ENCODE measurements at places on chromosomes 16 and 17.
A peak's percentile ranks its signal among the peaks of the same experiment; 100 is the strongest.

GRCh38 chr16:81987706-81988105 is 23.6 kb downstream of the SDR42E1 start:
- DNase-seq: no peak

- no peak for DNase-seq
Observed at GRCh38 chr17:28252436-28252835, 66.6 kb upstream of the TMEM97 start.

DNA sequence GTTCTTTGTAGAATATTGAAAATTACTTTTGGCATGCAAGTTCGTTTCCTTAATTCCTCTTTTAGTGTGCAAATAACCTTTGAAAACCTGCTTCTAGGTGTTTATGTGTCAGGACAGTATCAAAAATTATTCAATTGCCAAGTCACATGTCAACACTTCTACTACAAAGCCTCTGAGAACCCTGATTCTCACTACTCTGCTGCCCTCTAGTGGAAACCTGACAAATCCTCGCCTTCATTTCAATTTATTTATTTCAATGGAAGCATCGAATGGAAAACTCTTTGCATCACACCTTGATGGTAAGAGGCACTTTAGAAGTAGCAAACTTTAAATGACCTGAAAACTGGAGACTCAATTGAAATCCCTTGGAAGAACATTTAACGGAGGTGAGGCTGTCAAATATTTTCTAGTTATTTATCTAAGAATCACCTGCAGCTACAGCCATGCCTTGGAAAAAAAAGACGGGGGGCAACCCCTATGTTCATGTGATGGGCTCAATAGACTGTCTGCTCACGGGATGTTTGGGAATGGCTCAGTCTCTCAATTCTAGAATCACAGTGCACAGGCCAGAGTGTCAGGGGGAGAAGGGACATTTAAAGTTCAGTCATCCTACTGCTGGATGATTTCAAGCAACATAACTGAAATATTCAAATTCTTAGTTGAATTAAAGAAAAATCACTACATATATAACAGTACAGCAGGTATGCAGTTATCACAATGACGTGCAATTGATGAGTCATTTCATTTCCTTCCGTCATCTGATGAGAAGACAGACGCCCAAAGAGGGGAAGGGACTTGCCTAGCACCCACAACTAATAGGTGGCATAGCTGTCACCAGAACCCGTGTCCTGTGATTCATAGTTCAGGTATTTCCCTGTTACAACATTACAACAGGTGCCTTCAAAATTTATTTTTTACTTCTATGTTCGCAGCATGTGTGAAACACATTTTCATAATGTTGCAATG is 563.9 kb downstream of the TOX3 start:
- DNase-seq: no peak

DNA sequence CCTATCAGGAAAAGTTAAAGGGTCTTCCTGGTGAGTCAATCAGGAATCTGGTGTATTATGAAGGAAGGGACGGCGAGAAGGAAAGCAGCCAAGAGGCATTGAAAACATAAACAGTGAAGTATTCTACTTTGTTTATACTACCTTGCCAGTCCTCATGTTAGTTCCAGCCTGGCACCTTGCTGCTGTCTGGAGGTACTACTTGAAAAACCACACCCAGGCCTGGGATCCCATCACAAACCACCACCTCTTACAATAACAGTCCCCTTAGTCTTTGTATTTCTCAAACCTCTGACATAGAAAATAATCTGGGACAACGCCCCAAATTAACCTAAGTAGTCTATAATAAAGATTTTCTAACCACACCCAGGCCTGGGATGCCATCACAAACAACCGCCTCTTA is 676.7 kb upstream of the SOX9 start:
- no peak for DNase-seq

- no peak for DNase-seq
Observed at GRCh38 chr16:58499615-58500351, at the start of gene NDRG4. Gene NDRG4, plus strand, starts transcription at chr16:58500143. Its CDS starts 106 bp downstream, at chr16:58500249.

DNA sequence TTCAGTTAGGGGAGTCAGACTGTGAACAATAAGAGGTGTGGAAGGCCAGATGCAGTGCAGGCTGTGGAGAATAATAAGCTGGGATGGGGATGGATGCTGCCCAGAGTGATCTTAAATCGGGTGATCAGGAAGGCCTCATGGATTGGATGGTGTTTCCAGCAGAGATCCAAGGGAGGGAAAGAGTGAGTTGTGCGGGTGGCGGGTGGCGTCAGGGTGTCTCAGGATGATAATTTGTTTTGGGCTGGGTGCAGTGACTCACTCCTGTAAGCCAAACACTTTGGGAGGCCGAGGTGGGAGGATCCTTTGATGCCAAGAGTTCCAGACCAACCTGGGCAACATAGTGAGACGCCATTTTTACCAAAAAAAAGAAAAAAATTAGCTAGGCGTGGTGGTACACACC is 7.9 kb downstream of the CLUAP1 start:
- DNase-seq: no peak

DNA sequence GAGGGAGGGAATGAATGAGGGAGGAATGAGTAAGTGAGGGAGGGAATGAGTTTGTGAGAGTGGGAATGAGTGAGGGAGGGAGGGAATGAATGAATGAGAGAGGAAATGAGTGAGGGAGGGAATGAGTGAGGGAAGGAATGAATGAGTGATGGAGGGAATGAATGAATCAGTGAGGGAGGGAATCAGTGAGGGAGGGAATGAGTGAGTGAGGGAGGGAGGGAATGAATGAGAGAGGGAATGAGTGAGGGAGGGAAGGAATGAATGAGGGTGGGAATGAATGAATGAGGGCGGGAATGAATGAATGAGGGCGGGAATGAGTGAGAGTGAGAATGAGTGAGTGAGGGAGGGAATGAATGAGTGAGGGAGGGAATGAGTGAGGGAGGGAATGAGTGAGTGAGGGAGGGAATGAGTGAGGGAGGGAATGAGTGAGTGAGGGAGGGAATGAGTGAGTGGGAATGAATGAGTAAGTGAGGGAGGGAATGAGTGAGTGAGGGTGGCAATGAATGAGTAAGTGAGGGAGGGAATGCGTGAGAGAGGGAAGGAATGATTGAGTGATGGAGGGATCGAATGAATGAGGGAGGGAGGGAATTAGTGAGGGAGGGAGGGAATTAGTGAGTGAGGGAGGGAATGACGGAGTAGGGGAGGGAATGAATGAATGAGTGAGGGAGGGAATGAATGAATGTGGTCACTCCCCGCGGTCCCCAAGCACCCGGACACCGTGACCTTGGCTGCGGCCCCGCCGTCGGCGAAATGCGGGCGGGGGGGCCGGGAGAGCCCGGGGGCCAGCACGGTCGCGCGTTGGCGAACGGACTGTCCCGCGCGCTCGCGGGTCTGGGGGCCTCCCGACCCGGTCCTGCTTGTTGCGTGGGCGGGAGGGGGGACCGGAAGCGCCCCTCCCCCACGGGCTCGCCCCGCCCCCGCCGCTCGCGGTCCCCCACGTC is 1.1 kb upstream of the UBE2I start:
- peak; percentile 70 for DNase-seq

- DNase-seq: no peak
Observed at GRCh38 chr17:64635647-64636305, 26.3 kb downstream of the SMURF2 start.

GRCh38 chr17:17682293-17682736 is 1.1 kb downstream of the RAI1 start:
- DNase-seq: no peak

DNA sequence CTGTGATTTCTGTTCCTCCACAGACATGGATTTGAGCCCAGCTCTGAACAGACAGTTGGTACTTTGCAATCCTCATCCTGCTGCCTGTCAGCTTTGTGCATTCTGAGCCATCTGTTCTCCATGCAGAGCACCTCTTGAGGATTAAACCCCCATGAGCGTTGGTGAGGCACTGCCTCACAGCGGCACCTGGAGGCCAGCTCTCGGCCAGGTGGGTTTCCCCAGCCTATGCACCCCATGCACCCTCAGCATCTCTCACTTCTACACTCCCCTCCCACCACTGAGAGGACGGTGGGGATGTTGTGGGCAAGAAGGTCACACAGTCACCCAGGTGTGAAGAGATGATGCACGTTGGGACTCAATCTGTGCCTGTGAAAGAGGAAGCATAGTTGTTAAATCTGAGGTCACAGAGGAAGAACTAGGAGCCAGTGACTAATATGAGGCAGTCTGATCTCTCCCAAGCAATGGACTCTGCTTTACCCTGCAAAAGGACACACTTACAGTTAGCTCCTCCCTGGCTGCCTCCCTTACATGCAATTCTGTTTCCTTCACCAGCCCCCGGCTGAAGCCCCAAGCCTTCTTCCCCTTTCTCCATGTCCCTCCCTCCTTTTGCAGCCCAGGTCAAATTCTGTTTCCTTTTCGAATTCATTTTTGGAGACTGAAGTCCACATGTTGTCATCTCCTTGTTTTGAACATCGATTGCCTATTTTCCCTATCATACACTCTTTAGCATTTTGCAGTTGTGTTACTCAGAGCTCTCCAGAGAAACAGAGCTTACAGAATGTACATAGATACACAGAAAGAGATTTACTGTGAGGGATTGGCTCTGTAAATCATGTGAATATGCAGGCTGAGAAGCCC is 58.5 kb downstream of the HS3ST3B1 start:
- DNase-seq: peak; percentile 83

DNA sequence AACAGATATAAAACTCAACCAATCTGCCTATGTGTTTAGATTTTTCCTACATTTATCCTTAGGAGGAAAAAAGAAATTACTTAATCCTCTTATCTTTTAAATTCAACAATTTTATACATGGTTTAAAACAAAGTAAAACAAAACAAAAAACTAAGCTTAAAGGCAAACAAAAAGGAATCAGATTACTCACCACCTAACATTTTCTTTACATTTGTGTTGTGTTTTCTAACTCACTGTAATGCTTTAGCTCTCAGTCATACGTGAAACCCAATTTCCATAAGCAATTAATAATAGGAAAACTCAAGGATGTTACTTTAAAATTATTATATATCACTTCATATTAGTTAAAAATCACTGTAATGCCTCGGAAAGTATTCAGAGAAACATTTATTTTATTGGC is 6.7 kb upstream of the IRX5 start:
- no peak for DNase-seq

DNA sequence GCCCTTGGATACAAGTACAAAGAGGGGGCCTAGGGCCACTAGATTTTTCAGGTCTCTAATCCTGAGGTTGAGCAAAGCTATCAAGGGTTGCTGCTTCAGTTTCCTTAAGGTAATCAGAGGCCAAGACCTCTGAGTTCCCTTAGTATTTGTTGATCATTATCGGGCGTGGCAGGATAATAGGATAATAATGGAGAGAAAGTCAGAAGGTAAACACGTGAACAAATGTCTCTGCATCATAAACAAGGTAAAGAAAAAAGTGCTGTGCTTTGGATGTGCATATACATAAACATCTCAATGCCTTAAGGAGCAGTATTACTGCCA is 41.5 kb upstream of the YPEL2 start:
- DNase-seq: no peak

GRCh38 chr17:4898351-4898750 is 985 bp upstream of the C17orf107 start:
- DNase-seq: no peak

- DNase-seq: no peak
Observed at GRCh38 chr16:57815987-57816745, 13.9 kb upstream of the KIFC3 start.

DNA sequence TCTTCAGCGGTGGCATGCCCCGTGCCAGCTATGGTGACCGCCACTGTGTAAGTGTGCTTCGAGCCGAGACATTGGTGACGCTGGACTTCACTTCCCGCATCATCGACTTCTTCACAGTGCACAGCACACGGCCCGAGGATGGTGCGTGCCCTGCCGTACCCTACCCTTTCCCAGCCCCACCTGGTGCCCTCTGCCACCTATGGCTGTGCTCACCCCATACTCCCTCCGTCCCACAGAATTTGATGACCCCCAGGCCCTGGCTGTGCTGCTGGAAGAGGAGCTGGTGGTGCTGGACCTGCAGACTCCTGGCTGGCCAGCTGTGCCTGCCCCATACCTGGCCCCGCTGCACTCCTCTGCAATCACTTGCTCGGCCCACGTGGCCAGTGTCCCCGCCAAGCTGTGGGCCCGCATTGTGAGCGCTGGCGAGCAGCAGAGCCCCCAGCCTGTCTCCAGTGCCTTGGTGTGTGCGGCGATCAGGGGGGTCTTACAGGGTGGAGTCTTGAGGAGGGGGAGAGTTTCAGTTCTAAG is 9.5 kb downstream of the LLGL1 start:
- DNase-seq: no peak

DNA sequence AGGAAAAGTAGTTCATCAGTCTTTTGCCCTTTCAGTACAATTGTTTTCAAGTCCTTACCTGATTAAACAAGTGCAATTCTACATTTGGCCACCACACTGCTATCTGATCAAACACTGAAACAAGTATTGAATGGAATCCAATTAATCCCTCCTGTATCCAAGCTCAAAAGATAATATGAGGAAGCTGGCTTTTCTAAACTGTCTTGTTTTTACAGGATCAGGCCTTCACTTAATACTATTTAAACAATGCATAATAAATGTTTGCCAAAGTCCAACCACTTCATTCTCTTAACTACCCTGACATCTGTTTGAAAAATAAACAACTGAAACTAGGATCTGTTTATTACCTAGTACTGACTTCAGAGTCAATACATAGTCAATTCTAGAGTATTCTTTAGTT is 131.6 kb downstream of the MRTFB start:
- DNase-seq: peak; percentile 15

DNA sequence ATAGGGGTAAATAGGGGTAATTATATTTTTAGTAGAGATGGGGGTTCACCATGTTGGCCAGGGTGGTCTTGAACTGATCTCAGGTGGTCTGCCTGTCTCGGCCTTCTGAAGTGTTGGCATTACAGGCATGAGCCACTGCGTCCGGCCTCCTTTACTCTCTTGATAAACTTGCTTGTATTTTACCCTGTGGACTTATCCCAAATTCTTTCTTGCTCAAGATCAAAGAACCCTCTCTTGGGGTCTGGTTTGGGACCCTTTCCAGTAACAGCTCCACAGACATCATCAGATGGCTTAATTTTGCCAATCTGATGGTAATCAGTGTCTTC is 5.6 kb upstream of the C1QTNF1 start:
- DNase-seq: no peak

- DNase-seq: no peak
Observed at GRCh38 chr16:67935101-67935401, 1.6 kb downstream of the PSMB10 start.

Data from T-helper 2 cell (primary cell).